ENCODE measurements at places on chromosomes 3 and 15. TPM values are rescaled to one million over a fixed set of nuclear protein-coding genes. Genes with fewer than 3 reads are reported as not detected.

DNA sequence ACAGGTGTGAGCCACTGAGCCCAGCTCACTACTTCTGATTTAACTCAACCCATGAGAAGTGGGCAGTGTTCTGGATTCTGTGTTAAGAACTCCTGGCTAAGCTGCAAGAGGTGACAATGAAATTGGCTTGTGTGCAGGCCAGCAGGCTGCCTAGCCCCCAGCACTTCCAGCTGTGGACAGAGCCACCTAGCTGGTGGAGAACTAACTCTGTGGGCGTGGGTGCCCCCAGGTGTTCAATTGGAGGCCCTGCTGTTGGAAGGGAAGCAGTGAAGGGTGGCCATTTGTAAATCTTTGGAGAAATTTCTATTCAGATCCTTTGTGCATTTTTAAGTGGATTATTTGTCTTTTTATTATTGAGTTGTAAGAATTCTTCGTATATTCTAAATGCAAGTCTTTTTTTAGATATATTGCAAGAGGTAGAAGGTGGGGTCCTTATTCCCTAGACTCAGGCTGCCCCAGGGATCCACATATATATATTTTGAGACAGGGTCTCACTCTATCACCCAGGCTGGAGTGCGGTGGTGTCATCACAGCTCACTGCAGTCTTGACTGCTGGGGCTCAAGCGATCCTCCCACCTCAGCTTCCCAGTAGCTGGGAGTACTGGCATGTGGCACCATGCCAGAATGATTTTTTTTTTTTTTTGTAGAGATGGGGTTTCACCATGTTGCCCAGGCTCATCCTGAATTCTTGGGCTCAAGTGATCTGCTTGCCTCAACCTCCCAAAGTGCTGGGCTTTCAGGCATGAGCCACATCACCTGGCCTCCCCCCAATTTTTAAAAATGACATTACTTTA is 7.2 kb upstream of the SCAMP5 start:
- no peak for DNase-seq

DNA sequence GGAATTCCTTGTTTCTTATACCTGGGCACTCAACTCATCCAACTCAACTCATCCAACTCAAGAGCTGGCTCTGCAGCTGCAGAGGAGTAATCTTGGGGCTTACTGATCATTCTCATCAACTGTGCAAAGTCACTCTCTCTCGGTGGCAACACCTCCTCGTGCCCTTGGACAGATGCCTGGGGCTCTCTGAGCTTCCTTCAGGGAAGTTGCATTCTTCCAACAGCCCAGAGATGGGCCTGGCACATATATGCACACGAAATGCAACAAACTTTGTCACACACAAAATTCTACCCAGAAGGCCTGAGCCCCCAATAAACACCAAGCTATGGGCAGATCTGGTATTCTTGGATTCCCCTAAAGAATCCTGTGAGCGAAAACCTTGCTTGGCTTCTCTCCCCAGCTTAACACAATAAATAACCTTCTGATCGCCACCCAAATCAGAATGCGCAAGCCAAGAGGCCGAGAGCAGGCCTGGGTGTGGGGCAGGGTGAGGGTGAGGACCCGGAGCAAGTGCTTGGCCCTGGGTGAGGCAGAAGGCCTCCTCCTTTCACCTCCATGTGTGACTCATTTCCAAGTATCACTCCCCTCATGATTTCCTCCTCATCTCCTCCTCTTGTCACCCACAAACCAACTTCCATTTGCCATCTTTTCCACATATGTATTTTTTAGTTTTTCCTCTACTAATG is 15.4 kb downstream of the TGM5 start:
- no peak for DNase-seq

GRCh38 chr3:150447631-150448465 is 39.8 kb downstream of the TSC22D2 start:
- no peak for DNase-seq

- DNase-seq: no peak
Measured at GRCh38 chr15:84865074-84865569, 19.3 kb upstream of the SLC28A1 start.

DNA sequence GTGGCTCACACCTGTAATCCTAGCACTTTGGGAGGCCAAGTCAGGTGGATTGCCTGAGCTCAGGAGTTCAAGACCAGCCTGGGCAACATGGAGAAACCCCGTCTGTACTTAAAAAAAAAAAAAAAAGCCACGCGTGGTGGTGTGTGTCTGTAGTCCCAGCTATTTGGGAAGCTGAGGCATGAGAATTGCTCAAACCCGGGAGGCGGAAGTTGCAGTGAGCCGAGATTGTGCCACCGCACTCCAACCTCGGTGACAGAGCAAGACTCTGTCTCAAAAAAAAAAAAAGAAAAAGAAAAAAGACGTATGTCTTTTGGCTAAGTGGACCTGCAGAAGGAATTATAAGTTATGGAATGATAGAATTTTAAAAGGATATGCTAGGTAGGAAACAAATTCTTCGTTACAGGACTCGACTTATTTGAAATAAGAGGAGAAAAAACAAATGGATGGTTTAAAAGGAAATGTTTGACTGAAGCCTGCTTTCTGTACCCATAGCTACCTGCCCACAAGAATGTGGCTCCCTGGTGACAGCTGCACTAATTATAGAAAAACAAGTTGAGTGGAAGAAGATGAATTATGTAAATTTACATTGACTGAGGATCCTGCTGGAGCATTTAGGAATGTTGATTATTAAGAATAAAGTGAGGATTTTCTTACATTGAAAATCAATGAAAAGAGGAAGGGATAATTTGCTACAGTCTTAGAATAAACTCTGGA is 36.0 kb upstream of the SKIL start:
- DNase-seq: no peak

DNA sequence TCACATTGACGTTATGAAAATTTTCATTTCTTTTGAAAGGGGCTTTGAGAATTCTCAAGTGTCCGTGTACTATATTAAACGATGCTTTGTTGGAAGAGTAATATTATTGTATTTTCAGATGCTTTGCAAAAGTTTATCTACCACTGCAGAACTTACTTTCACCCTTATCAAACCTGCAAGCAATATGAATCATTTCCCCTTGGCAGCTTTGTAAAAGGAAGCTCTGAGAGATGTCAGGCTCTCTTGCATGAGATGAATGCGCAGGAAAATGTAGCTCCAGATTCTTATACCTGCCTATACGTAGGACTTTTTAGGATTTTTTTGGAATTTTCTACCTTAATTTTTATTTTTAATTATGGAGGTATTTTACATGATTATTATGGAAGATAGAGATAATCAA is 34.5 kb downstream of the GPD1L start:
- DNase-seq: no peak

DNA sequence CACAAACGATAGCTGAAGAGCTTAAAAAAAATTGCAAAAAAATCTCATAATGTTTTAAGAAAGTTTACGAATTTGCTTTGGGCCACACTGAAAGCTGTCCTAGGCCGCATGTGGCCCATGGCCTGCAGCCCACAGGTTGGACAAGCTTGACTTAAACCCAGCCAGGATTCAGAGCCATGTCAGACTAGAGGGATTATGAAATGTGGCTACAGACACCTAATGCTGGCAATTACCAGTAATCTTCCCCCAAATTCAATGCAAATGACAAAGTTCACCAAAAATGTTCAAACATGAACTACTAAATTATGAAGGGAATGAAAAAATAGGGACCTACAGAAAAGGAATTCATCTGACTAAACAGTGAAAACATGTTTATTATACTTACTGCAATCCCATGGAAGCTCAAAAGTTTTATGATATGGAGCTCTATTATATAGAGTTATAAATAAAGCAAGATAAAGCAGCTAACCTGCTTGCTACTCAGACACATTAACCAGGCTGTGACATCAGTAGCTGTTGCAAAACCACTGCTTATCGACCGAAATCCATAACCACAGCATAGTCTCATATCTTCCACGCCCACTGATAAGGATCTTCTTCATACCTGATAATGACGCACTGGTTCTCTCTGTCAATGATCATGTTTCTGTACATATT is 49.2 kb downstream of the LDHAL6B start:
- no peak for DNase-seq

DNA sequence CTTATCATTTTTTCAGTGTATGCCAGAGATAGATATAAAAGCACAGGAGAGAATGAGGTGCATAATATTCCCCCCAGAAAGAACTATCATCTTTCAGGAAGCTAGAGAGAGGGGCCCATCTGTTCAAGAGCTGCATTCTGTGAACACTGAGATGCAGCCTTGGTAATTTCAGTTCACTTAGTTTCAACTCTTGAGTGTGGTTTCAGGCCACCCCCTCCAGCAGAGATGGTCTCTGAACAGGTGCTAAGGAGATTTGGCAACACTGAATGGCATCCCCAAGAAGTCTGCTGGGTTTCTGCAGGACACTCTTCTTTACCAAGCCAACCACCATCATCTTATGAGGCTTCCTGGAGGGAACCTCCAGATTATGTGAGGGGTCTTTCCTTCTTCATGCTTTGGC is 30.4 kb upstream of the LIMD1 start:
- no peak for DNase-seq

GRCh38 chr3:48894516-48894915 is 4.2 kb downstream of the SLC25A20 start:
- no peak for DNase-seq

DNA sequence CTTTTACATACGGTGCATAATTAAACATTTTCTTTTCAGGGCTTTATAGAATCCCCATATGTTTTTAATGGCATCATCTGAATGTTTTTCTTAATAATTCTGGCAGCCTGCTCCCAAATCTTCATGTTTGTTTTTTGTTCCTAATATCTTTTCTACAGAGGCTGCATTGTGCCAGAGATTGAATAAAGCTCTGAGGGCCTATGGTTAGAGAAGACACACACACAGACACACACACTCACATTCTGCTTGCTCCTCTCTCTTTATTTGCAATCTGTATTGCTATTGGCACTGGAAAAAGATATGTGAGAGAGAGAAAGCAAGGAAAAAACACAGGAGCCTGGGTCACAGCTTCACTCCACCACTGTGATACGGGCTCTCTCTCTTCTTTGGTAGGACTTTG is 136.0 kb downstream of the MECOM start:
- no peak for DNase-seq

DNA sequence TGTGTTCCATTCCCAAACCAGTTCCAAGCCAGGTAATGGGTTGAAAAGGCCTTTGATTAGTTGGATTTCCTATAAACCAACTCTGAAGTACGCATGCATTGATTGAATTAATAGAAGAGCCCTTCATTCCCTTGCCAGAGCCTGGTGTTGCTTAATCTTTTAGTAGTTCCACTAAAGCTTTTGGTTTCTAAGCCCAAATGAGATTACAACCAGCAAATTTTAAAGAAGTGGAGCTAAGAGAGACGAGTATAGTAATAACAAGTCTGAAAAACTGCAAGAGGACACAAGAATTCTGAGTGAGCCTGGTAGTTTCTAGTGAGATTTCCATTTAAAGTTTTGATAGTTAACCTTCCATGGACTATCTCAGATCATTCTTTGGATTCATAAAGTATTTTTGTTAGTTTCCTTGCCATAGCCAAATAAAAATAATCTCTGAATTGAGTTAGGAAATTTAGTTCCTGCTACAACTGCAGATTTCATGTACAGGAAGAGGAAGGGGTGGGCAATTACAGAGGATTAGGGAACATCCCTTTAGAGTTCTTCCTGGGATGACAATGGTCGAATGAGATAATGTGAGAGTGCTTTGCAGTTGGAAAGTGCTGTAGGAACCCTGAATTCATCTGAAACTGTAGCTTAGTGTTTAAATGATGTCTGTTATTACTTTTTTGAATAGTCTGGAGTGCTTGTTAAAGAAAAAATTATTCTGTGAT is 136.8 kb downstream of the FNDC3B start:
- no peak for DNase-seq

DNA sequence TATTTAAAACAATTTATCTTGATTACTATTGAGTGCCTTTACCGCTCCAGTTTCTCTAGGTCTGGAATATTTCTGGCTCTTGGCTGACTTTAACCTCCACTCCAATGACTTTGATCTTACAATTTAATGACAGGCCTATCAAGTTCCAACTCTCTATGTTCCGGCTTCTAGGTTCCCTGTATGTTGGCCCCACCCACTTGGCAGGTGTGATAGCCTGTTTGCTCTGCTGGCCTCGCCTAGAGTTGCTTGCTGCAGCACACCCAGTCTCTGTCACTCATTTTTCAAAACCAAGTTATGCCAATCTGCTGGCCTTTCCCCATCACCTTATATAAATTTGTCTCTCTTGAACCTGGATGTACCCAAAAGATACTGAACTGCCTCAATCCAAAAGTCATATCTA is 428.0 kb downstream of the ROBO1 start:
- no peak for DNase-seq

- no peak for DNase-seq
Measured at GRCh38 chr3:119976214-119976613, 118.0 kb downstream of the GSK3B start.

- no peak for DNase-seq
Measured at GRCh38 chr3:196159952-196160804, 51.0 kb downstream of the ZDHHC19 start.

DNA sequence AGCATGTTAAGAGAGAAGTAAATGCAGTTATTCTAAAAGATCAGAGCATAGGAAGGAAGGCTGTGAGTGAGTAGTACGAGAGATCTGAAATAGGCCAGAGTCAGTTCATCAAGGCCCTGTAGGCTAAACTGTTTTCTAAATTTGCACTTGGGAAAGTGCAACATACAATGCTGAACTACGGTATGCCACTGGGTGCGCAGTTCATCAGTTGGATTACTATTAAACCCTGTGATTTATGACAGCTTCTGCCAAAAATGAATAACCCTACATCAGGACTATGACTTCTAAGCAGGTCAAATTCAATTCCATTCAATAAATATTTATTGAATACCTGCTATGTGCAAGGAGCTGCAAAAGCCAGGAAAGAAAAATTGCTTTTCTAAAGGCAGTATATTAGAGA is 10.8 kb downstream of the CBLB start:
- no peak for DNase-seq

- DNase-seq: no peak
Measured at GRCh38 chr3:54358316-54358715, 236.0 kb downstream of the CACNA2D3 start.

GRCh38 chr3:1728510-1728909 is 370.2 kb upstream of the CNTN4 start:
- no peak for DNase-seq

FSIP1 gene
- polyA plus RNA-seq: 11.2 TPM

MAGI1 gene
- 60.4 TPM for polyA plus RNA-seq

CNTN6 gene
- 0.22 TPM for polyA plus RNA-seq

ZNF35 gene
- 20.3 TPM for polyA plus RNA-seq

CYP8B1 gene
- polyA plus RNA-seq: not detected

HYKK gene
- 7.0 TPM for polyA plus RNA-seq
